ENCODE measurements at places on chromosomes 2 and 18.
A peak's percentile ranks its signal among the peaks of the same experiment; 100 is the strongest.

DNA sequence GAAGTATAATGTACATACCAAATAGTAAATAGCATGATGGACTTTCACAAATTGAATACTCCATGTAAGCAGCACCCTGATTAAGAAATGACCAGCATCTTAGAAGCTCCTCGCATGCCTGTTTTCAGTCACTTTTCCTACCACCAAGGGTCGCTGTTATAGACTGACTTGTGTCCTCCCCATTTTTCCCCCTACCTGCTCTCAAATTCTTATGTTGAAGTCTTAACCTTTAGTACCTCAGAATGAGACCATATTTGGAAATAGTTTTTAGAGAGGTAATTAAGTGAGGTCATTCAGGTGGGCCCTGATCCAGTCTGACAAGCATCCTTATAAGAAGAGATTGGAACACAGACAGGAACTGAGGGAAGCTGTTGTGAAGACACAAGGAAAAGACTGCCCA lies 125.9 kb downstream of the LYPD6 start:
- no peak for DNase-seq

DNA sequence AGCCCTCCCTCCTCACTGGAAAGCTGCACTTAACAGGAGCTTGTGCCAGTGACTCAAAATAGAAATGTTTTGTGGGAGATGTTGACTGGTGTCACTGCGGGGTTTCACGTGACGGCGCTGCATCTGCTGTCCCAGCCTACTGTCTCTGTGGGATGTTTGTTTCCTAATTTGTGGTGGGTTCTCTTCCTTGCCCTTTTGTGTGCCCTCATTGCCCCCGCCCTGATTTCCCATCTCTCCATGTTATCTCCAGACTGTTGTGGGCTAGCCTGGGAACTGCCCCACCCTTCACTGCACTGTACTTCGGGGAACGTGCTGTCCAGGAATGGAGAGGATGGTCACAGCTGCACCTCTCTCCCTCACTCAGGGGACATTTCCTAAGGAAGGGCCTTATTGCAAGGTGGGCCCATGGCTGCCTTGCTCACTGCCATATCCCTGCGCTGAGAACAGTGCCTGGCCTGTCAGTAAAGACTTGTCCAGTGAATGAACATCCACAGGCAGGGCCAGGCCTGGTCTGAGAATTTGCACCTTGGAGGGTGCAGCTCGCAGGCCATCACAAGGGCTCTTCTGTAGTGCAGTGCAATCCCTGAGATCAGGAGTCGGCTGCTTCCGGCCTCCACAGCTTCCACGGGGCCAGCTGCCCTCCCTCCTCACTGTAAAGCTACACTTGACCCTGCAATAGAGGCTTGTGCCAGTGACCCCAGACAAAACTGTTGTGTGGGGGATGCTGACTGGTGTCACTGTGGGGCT lies 18.1 kb downstream of the ZAP70 start:
- no peak for DNase-seq

GRCh38 chr2:20052861-20053281 lies 1.4 kb upstream of the LAPTM4A start:
- DNase-seq, result no peak

DNA sequence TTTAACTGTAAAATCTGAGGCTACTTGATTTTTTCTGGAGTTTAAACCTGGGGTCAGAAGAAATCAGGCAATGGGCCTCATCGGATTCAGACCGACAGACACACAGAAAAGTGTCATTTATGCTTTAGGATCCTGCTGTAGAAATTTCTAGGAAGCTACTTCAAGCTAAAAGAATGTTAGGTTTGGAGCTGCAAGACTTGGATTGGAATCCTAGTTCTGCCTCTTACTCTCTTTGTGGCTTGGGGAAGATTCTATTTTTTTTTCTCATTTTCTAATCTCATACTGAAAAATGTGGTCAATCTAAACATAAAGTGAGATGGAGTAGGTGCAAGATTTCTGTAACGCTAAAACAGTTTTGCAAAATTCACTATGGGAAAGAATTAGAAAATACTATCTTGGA lies 48.8 kb upstream of the KCNE4 start:
- DNase-seq, result no peak

DNA sequence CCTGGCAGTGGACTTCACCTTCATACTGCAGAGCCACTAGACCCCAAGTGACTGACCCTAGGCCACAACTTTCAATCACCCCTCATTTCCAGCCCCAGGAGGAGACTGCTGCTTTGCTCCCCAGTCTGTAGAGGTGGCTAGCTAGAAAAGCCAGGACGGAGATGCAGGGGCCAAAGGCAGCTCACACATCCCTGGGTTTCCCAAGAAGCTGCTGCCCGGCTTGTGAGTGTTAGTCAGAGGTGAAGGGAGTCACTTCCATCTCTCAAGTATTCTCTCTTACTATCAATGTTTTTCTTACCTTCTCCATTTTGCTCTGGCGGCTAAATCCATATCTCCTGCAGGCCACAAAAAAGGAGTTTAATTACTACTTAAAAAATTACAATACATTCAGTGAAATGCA lies 36.2 kb downstream of the CCDC93 start:
- DNase-seq, result no peak

GRCh38 chr2:178679891-178680290 lies 127.3 kb downstream of the TTN start:
- no peak for DNase-seq

DNA sequence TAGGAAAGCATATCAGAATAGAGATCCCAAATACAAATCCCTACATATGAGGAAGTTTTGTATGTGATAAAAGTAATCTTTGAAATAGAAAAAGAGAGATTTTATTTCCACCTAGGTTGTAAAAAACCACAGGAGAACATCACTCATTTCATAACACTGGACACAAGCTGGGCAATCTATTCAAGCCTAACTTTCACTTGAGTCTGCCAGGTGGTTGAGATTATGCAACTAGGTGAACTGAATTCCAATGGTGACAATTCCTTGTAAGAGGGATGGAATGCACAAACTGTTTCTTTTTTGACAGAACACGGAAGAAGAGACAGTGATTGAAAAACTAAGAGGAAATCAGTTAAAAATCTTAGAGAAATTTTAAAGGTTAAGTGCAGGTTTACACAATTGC lies 619.6 kb upstream of the TMEFF2 start:
- DNase-seq, result no peak

GRCh38 chr2:63544017-63544627 lies 44.2 kb downstream of the WDPCP start:
- no peak for DNase-seq

GRCh38 chr2:140657657-140658056 lies 1473.2 kb downstream of the LRP1B start:
- DNase-seq, result no peak

DNA sequence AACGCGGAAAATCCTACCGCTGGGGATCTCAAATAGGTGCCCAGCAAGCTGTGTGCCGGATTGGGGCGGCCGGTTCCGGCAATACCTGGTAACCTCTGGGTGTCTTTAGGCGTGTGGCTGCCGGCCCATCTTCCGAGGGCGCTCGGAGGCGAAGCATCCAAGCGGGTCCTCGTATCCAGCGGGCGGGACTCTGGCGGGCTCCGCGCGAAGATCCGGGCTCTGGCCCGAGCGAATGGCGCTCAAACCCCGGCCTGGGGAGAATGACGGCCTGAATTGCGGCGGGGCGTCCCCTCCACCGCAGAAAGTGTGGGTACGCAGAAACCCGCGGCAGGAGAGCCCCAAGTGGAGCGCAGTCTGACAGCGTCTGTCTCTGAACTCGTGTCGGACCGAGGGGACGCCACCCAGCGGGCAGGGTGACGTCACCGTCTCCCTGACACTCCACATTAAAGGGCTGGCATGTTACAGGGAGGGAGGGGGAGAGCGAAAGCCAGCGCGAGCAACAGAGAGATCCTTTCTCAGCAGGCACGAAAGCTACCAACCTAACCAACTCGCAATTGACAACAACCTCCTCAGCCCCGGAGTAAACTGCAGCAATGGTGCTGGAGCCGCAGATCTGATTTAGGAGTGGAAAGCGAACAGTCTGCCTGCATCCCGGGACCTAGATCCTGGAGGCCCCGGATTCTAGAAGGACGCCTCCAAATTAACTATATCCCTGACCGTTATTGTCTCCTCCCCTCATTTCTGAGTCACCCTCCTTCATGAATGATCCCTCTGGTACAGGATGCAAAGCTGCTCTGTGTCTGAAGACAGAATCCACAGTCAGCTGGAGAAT lies at the start of gene SKOR2:
Gene SKOR2, minus strand, starts transcription at position 372 of the 832 bp plus-strand sequence. CDS start 2,477 bp downstream, outside the sequence.
- no peak for DNase-seq

DNA sequence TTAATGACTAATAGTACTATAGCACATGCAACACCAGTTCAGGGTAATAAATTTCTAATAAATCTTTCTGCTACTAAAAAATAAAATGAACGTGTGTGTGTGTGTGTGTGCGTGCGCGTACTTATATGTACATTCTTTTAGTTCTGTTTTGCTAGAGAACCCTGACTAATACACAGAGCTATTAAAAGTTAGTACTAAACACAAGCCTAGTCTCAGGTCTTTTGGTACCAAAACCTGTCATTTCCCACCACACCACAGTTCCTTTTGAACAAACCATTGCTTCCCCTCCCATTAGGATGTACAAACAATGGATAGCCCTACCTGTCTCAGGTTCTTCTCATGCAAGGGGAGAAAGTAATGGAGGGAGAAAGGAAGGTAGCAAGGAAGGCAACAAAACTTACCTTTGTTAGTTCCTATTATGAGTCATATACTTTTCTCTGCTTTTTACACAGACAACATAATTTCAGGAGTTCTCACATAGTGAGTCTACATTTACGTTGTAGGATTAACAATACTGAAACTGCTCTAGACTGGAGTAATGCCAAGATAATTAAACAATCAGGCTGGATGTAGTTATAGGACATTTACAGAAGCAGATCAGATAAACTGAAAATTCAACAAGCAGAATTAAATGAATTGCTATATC lies 427.2 kb downstream of the KCNJ3 start:
- DNase-seq, result no peak

- no peak for DNase-seq
These were observed 898.7 kb downstream of the BCL11A start for GRCh38 chr2:59654710-59655109.

DNA sequence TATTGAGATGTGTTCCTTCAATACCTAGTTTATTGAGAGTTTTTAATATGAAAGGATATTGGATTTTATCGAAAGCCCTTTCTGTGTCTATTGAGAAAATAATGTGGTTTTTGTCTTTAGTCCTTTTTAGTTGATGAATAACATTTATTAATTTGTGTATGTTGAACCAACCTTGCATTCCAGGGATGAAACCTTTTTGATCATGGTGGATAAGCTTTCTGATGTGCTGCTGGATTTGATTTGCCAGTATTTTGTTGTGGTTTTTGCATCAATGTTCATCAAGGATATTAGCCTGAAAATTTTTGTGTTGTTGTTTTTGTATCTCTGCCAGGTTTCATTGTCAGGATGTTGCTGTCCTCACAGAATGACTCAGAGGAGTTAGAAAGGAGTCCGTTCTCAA lies 1710.4 kb downstream of the SUCLG1 start:
- DNase-seq, result no peak

- DNase-seq, result peak; percentile 13
These were observed 386.5 kb downstream of the DLGAP1 start for GRCh38 chr18:4068552-4069158.

DNA sequence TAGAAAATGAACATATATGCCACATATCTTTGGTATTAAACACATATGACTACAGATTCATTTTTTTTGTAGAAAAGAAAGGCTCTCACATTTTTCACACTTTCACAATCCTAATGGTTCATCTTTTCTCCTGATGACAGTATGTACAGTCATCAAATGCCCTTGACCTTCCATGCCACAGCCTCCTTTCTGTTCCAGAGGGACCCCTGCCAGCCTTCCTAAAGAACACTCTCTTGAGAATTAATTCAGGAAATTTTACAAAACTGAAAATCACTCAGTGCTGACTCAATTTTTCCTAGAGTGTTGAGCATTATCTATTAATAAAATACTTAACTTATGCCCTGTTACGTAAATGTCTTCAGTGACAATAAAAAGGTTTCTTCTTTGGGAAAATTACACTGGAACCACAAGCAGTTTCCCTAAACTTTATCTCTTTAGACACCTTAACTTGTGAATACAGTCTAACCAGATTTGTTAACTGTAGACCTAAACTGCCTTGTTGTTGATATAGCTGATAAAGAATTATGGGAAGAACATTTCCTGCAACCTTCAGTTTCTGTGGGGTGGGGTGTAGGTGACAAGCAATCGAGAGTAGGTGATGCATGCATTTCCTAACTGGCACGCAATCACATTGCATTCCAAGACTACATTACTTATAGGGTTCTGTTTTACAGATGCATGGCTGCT lies 15.3 kb upstream of the ACOXL start:
- no peak for DNase-seq

Data from CD4-positive, alpha-beta T cell treated with Interleukin-6 at 100 ng/mL for 8 hours (primary cell).